ENCODE measurements at places on chromosomes 3 and 15.

GRCh38 chr3:131544557-131544956, 41.8 kb upstream of the MRPL3 start:
- no peak for DNase-seq

- DNase-seq: no peak
These were observed 26.0 kb downstream of the NBEAL2 start for GRCh38 chr3:47005212-47006144.

DNA sequence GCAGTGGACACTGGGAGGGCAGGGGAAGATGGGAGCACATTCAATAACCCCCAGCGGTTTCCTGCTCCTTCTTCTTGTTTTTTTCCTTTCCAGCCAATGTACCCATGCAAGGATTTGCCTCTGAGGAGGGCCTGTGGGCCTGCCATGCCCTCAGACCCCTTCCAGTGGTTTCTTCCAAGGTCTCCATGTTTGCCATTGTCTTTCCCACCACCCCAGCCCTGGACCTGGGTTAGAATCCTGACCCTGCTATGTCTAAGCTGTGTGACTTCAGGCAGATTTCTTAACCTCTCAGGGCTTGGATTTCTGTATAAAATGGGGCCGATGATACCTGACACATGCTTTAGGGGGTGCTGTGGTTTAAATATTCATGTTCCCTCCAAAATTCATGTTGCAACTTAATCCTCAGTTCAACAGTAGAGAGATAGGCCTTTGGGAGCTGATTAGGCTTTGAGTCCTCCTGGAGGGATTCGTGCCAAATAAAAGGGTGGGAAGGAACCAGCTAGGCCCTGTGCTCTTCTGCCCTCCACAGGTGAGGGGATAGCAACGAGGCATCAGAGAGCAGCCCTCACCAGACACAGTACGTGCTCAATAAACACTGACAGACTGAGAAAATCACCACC, 46.3 kb upstream of the FLNB start:
- DNase-seq: no peak

DNA sequence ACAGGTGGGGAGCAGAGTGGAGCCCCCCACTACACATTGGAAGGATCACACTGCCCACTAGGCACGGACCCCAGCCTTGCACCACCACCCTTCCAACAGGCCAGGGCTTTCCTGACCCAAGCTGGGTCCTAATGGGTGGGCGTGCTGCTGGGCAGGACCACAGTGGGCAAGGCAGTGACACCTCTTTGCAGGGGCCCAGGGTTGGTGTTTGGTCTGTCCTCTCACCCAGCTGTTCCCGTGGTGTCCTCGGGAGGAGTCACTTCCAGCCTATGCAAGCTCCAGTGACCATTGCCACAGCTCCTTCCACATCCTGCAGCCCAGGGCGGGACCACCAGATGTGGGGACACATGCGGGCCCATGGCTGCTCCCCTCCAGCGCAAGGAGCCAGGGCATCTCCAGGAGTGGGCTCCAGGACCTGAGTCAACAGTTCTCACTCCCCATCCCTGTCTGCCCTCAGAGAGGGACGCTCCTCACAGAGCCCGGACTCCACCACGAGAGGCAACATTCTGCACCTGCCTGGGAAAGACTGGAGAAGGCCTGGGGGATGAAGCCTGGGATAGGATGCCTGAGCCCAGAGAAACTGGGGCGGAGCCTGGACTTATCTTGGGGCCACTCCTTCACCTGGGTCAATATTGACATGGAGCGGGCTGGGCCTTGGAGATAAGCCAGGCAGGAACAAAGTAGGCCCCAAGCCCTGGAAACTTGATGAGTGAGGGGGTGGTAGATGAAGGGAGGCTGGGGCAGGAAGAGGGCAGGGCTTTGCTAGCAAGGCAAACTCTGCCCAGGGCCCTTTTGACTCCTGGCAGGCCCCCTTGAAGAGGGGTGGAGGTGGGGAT, 3.9 kb upstream of the VILL start:
- DNase-seq: no peak

- DNase-seq: no peak
These were observed 1055.2 kb downstream of the IGSF11 start for GRCh38 chr3:117979466-117979865.
